IPS-NIHi11 (cell line): ENCODE measurements at places on chromosomes 16 and 17.

- no peak for DNase-seq
Observed at GRCh38 chr16:67775273-67775672, 31.1 kb downstream of the RANBP10 start.

DNA sequence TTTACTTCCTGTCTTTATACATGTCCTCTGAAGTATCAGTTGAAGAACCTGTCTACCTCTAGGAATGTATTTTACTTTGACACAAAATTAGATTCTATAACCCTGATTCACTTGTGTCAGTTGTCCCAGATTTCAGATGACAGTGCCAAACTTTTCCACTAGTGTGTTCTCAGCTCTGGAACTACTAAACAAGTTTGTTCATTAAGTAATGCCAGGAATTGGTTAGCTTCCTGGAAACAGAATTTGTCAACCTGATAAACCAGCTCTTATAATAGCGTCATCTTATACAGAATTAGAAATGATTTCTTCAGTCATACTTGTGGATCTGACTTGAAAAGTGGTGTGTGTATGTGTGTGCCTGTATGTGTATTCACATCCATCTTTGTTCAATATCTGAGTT lies 7.4 kb downstream of the MAP3K3 start:
- DNase-seq = no peak

DNA sequence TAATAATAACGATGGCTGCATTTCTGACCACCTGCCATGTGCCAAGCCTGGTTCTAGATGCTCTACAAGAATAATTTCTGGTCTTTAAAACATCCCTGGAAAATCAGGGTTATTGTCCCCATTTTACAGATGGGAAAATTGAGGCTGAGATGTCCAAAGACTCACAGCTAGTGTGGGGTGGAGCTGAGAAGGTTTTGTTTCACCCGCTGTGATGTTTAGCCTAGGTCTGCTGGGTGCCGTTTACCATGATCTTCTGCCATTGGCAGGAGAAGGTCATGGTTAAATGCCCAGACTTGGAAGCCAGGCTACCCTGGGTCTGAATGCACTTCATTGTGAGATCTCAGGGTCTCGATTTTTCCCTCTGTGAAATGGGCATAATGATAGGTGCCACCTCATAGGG lies 159.1 kb upstream of the PLCG2 start:
- DNase-seq = no peak

DNA sequence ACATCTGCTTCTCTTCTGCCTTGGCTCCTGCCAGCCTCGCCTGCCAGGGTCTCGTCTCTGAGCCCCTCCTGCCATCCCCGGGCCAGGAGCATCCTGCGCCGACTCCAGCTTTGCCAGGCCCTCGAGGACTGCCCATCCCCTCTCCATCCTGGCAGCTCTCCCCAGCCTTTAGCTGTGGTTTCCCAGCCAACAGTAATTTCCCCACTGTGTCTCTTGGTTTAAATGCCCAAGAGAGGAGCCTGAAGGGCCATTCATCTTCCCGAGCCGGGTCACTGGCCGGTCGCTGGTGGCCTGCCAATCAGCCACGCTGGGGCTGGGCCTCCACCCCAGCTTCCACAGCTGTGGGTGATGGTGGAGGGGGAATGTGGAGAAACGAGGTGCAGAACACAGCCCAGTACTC lies 47.8 kb downstream of the MRC2 start:
- no peak for DNase-seq
